ENCODE measurements at places on chromosomes 7 and 10.

DNA sequence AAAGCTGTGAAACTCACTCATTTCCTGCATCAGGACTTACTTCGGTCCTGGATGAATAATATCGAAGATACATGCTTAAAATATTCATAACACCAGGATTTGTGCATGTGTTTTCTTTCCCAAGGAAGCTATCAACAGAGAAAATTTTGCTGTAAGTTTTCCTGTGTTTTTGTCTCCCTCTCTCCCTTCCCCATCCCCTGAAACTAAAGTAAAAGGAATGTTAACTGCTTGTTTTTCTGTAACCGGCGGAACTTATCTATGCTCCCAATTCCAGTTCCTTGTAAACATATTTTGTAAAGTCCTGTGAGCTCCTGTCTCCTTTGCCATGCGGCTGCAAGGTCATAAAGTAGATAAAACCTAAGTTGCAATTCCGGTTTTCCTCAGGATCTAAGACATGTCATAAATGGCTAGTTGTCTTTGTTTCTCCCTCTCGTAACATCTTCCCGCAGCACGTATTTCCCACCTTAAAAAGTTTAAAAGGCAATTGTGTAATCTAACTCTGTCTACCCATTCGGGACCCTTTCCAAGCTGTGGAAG lies 79.0 kb upstream of the POM121L12 start:
- DNase-seq = no peak

- no peak for DNase-seq
Observed at GRCh38 chr7:39527951-39528350, 38.3 kb upstream of the YAE1 start.

DNA sequence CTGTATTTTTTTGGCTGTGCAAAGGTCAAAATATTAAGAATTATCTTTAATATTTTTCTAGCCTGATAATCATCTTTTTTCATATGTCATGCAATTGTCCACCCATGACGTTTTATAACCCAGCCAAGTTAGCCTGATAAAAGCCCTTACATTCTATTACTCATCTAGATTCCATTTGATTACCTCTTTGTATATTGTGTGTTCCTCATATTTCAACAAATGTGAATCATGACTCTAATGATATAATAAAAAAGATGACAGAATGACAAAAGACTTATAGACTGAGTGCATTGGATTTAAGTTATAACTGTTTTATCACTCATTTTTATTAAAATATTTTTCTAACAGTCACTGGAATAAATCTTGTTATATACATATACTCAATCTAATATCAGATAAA lies 1560.0 kb upstream of the LRRTM3 start:
- DNase-seq = no peak

GRCh38 chr10:1424648-1425047 lies 312.7 kb downstream of the ADARB2 start:
- no peak for DNase-seq

DNA sequence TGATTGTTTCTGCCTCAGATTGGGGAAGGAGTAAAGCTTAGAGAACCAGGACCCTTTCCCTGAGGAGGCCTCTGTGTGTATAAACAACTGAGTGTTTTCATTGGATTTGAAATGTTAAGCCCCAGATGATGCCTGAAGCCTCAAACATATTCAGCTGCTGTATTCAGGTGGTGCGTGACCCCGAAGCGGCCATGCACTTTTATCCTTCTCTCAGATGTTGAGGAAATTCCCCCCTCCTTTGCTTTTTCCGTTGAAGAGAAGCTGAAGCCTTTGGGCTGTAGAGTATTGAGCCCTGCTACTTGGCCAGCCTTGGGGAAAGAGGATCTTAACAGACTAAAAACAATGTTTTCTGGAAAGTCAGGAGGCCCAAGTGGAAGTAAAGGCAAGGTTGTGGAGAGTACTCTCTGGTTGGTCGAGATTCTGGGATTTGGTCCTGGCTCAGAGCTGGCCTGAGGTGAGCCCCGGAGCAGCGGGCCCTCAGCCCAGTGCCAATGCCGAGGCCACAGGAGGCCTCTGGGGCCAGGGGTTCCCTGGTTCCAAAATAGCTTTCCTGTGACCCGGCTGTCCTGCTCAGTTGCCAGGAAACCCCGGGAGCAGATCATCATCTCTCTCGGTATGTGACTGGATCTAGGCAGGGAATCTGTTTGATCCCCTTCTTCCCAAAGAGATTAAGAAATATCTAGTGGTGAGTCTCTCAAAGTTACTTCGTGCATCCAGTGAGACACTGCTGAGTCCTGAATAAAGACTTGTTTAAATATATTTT lies 22.5 kb downstream of the FKBP6 start:
- no peak for DNase-seq

DNA sequence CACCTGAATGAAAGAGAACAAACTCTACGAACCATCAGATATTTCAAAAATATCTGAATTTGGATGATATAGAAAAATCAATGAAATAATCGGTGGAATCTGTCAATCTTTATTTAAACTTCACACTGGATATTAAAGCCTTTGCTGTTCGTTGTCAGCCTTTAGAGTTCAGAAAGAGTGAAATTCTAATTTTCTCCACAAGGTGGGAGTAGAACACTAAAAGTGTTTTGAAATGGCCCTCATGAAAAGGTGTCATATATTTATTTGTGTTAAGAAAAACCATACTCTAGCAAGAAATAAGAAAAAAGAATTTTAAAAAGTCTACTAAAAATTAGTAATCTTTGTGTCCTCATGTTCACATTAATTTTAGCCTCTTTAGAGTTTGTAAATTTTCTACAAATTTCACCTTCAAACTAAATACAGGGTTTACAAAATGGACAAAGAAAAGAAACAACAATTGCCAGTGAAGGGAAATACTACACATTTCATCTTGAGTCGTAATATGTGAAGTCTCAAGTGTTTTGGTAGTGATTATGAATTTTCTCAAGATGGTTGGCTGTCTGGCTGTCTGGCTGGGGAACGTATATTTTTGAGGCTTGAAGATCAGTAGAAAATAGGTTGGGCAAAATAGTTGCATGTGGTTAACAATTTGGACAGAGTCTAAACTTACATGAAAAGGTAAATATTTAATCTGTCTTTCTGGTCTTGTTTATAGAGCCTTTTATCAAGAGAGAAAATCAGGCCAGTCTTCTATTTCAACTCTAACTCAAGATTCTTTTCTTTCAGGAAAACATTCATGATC lies 43.7 kb downstream of the DNAJB9 start:
- DNase-seq = peak; percentile 58

DNA sequence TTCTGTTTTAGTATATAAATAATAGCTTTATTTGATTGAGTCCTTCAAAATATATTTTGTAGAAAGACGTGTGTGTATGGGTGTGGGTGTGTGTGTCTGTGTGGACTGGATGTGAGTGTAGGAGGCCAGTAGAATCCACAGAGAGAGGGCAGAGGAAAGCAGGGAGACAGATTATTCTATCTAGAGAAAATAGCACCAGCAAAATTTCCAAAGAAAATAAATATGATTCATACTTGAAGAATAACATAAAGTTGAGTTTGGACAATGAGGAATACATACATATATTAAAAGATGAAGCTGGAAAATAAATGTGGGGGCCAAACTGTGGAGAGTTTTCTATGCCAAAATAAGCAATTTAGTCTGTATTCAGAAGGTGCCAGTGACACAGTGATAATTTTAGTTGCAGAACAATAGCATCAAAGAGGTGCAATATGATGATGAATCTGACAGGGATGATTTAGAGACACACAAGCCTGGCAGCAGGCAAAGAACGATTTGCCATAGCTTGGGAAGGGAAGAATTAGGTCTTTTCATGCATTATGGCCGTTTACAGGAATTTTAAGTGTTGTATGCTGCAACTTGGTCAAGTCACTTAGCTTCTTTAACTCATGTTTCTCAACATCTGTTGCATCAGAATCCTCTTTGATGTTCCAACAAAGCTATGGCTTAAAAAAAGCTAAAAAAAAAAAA lies 121.3 kb downstream of the SEMA3A start:
- no peak for DNase-seq

All from CD4-positive, alpha-beta T cell treated with Interleukin-17A for 1 hour (primary cell).